ENCODE measurements at places on chromosomes 5 and 9. TPM values are rescaled to one million over a fixed set of nuclear protein-coding genes. Genes with fewer than 3 reads are reported as not detected.
A peak's percentile ranks its signal among the peaks of the same experiment; 100 is the strongest.

The TUT7 gene
- 44.1 TPM for total RNA-seq

The NMUR2 gene
- not detected for total RNA-seq

The CDH9 gene
- total RNA-seq = not detected

The DCAF12 gene
- 22.1 TPM for total RNA-seq

The GRIN3A gene
- 0.37 TPM for total RNA-seq

The C9 gene
- total RNA-seq = not detected

The ADAMTS19 gene
- not detected for total RNA-seq

The ELOVL7 gene
- total RNA-seq = 17.1 TPM

The TRIP13 gene
- 2.2 TPM for total RNA-seq

The CDH10 gene
- not detected for total RNA-seq

The GNA14 gene
- total RNA-seq = 9.4 TPM

DNA sequence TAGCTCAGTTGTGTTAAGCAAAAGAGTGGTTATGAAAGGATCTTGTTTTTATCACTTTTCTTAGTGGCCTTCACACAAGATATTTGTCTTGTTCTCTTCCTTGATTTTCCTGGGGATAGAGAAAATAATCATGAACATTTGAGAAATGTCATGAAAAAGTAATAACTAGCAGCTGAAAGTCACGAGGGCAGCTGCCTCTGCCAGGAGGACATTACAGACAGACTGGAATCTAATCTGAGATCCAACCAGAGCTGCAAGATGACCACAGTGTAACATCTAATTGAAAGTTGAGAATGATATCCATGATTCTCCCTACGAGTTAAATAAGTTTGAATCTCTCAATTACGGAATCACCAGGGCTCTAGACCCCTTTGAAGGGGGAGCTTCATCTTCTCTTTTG lies 274.9 kb downstream of the ARHGAP26 start:
- no peak overlapping the region for H3K4me3 ChIP-seq
- no peak for DNase-seq
- H3K27ac ChIP-seq = no peak overlapping the region
- H3K4me1 ChIP-seq = no peaks in the 10 kb centered on the region

- H3K27ac ChIP-seq = no peak overlapping the region
- H3K4me1 ChIP-seq = no peaks in the 10 kb centered on the region
- no peaks in the 10 kb centered on the region for H3K36me3 ChIP-seq
- no peaks in the 10 kb centered on the region for H3K27me3 ChIP-seq
- no peak overlapping the region for H3K4me3 ChIP-seq
Measured at GRCh38 chr5:90777959-90778358, 219.4 kb downstream of the ADGRV1 start.

DNA sequence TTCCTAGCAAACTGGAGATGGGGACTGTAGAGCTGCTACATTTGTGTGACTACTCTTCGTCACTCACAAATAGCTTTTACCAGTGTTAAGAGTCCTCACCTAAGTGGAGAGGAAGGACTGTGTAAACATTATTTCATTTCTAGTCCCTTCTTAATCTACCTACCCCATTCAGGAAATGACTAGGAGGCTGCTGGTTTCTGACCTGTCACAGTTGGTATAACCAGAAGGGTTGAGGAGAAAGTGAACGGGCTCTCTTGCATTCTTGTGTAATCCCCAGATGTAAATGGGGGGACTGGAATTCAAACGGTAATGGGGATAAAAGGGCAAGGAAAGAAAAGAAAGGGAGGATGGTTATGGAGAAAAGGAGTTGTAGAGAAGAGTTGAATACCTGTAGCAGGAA lies 35.4 kb upstream of the BNIP1 start:
- no peak overlapping the region for H3K27ac ChIP-seq
- H3K36me3 ChIP-seq = peaks cover 30% of the 10 kb centered on the region
- H3K27me3 ChIP-seq = no peaks in the 10 kb centered on the region
- no peak for DNase-seq
- H3K4me1 ChIP-seq = peaks cover 10% of the 10 kb centered on the region

DNA sequence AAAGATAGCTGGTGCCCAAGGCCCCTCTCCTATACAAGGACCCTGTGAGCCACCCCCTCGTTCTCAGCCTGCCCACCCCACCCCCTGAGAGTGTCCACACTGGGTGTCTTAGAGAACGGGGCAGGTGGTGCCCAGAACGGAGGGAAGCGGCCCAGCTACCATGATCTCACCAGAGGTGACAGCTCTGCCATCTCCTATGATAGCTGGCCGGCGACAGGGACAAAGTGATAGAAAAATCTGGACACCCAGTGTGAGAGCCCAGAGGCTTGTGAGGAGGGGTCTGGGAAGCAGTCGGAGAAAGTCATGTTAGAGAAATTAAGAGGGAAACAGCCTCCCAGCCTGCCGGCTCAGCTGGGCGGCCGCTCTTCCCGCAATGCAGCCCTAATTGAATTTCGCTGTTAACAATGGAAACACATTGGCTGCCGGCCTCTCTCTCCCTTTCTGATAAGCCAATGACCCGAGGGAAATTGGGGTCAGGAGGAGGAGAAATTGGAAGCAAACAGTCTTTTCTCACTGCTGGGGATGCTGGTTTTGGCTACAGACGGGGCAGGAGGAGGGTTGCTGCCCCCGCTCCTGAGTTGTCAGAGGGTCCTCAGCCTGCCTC lies 32.3 kb downstream of the HK3 start:
- H3K4me3 ChIP-seq = no peak overlapping the region
- no peak overlapping the region for H3K27ac ChIP-seq
- no peaks in the 10 kb centered on the region for H3K36me3 ChIP-seq

- no peak overlapping the region for H3K27ac ChIP-seq
- no peak overlapping the region for H3K4me3 ChIP-seq
- no peak for DNase-seq
- H3K36me3 ChIP-seq = no peaks in the 10 kb centered on the region
- no peaks in the 10 kb centered on the region for H3K27me3 ChIP-seq
- H3K4me1 ChIP-seq = no peaks in the 10 kb centered on the region
Measured at GRCh38 chr9:22308177-22308576, 138.4 kb upstream of the DMRTA1 start.

- H3K27me3 ChIP-seq = no peaks in the 10 kb centered on the region
- no peak for DNase-seq
- no peak overlapping the region for H3K27ac ChIP-seq
- no peaks in the 10 kb centered on the region for H3K4me1 ChIP-seq
- H3K36me3 ChIP-seq = no peaks in the 10 kb centered on the region
- no peak overlapping the region for H3K4me3 ChIP-seq
Measured at GRCh38 chr9:134634176-134634575, 7.4 kb upstream of the COL5A1 start.

DNA sequence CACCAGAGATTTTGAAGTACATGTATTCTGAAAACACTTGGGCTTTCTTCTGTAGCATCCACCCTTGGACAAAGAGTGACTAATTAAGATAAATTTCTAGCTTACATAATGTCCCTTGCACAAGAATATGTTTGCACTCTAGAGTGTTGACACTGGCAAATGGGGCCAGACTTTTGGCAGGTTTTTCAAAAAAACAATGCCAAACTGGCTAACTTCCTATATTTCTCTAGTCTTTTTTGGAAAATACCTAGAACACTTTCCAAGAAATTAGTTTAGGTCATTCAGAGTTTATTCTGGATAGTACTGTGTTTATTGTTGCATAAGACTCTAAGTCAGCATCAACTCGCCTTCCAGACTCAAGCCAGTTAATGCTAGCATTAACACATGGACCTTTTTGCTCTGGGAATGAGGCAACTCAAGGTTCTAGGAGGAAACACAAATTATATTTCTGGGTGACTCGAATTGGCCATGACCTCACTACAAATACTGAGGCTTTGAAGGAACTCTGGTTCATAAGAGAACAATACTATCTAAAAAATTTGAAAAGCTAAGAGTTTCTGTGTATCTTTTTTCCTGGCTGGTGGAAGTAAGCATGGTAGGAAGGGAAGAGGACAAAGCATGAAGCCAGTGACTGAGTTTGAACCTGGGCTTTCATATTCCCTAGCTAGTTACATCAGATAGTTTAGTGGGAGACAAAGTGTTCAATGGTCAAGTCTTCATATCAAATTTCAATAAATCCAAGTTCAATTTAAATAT lies 101.6 kb downstream of the NREP start:
- H3K27ac ChIP-seq = no peak overlapping the region
- no peaks in the 10 kb centered on the region for H3K36me3 ChIP-seq
- no peak overlapping the region for H3K4me3 ChIP-seq

GRCh38 chr9:83639266-83639665 lies 16.3 kb downstream of the IDNK start:
- H3K27me3 ChIP-seq = no peaks in the 10 kb centered on the region
- no peak overlapping the region for H3K27ac ChIP-seq
- no peak for DNase-seq
- H3K4me3 ChIP-seq = no peak overlapping the region

- DNase-seq = peak; percentile 46
- H3K4me3 ChIP-seq = peak overlapping the region; percentile 62
- no peaks in the 10 kb centered on the region for H3K36me3 ChIP-seq
- peak overlapping the region; percentile 94 for H3K27ac ChIP-seq
Measured at GRCh38 chr5:150487199-150488061, 20.5 kb upstream of the NDST1 start.

- H3K4me1 ChIP-seq = no peaks in the 10 kb centered on the region
- no peaks in the 10 kb centered on the region for H3K36me3 ChIP-seq
- H3K27ac ChIP-seq = no peak overlapping the region
- no peak for DNase-seq
Measured at GRCh38 chr5:97735209-97735608, 552.2 kb upstream of the RIOK2 start.

DNA sequence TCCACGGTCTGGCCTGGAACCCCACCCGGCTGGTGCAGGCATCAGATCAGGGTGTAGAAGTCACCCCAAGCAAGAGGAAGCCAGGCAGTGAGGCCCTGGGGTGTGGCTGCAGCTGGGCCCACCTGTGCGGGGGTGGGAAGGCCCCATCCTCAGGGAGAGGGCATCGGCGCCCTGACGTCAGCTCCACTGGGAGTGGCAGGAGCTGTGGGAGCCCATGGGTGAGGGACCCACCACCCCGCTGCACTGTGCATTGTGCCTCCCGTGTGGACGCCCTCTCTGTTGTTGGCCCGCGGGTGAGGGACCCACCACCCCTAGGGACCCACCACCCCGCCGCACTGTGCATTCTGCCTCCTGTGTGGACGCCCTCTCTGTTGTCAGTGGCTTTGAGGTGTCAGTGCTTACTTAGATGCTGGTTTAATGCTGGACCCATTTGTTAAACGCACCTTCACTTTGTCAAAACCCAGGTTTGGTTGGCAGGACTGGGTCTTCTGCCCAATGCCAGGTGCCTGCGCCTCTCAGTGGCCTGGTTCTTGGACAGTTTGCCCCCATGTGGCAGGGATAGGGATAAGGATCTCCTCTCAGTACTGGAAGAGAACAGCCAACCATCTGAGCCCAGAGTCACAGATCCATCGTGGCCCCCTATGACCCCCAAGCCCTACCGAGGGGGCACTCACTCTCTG lies 6.9 kb upstream of the EXOC3 start:
- DNase-seq = peak; percentile 10
- H3K4me3 ChIP-seq = no peak overlapping the region
- H3K27me3 ChIP-seq = no peaks in the 10 kb centered on the region
- H3K4me1 ChIP-seq = peaks cover 5% of the 10 kb centered on the region
- no peak overlapping the region for H3K27ac ChIP-seq

DNA sequence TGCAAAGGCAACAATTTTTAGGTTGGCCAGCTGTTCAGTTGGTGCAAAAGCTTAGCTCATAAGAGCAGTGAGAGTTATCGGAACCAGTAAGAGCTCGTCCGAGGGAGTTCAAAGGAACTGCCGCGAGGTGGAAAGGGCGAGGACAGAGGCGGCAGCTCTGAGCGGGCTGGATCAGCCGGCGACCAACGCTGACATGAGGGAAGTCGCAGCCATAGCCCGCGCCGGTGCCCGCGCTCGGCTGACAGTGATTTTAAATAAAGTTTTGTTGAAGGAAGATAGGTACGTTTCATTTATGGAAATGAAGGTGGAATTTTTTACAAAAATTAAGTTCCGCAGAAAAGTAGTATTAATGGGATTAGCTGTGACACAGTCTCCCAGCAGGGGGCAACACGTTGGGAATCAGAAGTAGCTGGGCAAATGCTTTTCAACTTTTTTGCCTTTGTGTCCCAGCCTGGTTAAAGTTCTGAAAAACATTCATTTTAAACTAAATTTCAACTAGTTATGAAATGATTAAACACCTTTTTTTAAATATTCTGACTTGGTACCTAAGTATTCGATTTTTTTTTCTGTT lies 43.2 kb downstream of the FBXO4 start:
- no peak for DNase-seq
- no peaks in the 10 kb centered on the region for H3K36me3 ChIP-seq
- H3K4me3 ChIP-seq = no peak overlapping the region

GRCh38 chr9:34686732-34687131 lies 4.3 kb downstream of the CCL19 start:
- no peaks in the 10 kb centered on the region for H3K27me3 ChIP-seq
- no peak for DNase-seq
- no peak overlapping the region for H3K27ac ChIP-seq
- no peaks in the 10 kb centered on the region for H3K36me3 ChIP-seq

DNA sequence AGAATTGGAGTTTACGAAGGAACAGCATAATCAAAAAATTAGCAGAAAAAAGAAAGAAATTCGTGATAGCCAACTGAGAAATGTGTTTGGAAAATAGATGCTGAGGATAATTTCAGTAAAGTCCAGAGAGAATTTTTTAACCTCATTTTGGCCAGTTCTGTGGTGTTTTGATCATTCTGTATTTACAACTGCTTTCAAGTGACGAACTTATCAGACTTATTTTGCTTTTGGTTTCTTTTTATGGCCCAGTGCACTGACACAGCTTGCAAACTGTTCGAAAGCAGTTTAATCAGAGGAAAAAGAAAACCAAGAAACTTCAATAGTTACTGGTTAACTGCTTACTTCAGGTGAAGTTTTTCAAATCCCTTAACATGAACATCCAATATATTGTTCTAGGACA lies 1.9 kb downstream of the SDHA start:
- H3K36me3 ChIP-seq = peaks cover 11% of the 10 kb centered on the region
- H3K4me3 ChIP-seq = peak overlapping the region; percentile 96
- peak overlapping the region; percentile 97 for H3K27ac ChIP-seq

- no peak overlapping the region for H3K4me3 ChIP-seq
- no peaks in the 10 kb centered on the region for H3K4me1 ChIP-seq
- no peaks in the 10 kb centered on the region for H3K27me3 ChIP-seq
- H3K36me3 ChIP-seq = no peaks in the 10 kb centered on the region
- no peak overlapping the region for H3K27ac ChIP-seq
Measured at GRCh38 chr5:137220523-137220927, 278.6 kb downstream of the SPOCK1 start.

- no peaks in the 10 kb centered on the region for H3K27me3 ChIP-seq
- H3K4me3 ChIP-seq = no peak overlapping the region
- no peak for DNase-seq
- H3K36me3 ChIP-seq = no peaks in the 10 kb centered on the region
- H3K27ac ChIP-seq = no peak overlapping the region
Measured at GRCh38 chr5:96602776-96603175, 59.4 kb upstream of the CAST start.

DNA sequence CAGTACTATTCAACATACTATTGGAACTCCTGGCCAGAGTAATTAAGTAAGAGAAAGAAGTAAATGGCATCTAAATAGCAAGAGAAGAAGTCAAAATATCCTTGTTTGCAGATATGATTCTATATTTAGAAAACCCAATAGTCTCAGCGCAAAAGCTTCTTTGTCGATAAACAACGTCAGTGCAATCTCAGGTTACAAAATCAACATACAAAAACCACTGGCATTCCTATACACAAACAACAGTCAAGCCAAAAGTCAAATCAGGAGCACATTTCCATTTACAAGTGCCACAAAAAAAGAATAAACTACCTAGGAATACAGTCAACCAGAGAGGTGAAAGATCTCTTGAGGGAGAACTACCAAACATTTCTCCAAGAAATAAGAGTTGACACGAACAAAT lies 1901.9 kb upstream of the ACO1 start:
- DNase-seq = no peak
- H3K27ac ChIP-seq = no peak overlapping the region
- H3K4me3 ChIP-seq = no peak overlapping the region
- H3K27me3 ChIP-seq = no peaks in the 10 kb centered on the region
- H3K36me3 ChIP-seq = no peaks in the 10 kb centered on the region
